Stimulated activated CD4-positive, alpha-beta T cell treated with anti-CD3 and anti-CD28 coated beads, Interleukin-4, amount 100 ng/mL, for 4 hours (primary cell): ENCODE measurements at places on chromosomes 12 and 14.
A peak's percentile ranks its signal among the peaks of the same experiment; 100 is the strongest.

- DNase-seq, result no peak
These were observed 15.0 kb downstream of the POLE start for GRCh38 chr12:132672116-132672515.

GRCh38 chr14:105165761-105166485, 2.7 kb downstream of the JAG2 start:
- no peak for DNase-seq

- DNase-seq, result no peak
These were observed 305.2 kb upstream of the PDE3A start for GRCh38 chr12:20063116-20063515.

GRCh38 chr14:93056840-93057585, 58.7 kb downstream of the ITPK1 start:
- DNase-seq, result no peak

- no peak for DNase-seq
These were observed 204.4 kb downstream of the TMX1 start for GRCh38 chr14:51444353-51445000.

DNA sequence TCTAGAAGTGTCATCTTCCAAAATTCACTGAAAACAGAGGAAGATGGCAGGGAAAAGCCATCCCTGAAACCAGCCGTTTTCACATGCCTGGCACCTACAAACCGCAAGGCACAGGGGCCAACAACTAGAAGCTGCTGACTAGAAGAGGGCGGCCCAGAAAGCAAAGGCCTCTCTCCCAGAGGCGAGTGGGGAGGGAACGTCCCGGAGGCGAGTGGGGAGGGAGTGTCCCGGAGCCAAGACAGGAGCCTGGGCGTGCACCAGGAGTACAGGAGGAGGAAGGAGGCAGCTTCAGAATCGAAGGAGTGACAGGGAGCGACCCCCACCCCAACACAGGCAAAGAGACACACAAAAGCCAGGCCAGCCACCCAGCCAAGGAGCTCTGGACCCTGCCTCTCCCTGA, 21.0 kb downstream of the ANKLE2 start:
- no peak for DNase-seq

DNA sequence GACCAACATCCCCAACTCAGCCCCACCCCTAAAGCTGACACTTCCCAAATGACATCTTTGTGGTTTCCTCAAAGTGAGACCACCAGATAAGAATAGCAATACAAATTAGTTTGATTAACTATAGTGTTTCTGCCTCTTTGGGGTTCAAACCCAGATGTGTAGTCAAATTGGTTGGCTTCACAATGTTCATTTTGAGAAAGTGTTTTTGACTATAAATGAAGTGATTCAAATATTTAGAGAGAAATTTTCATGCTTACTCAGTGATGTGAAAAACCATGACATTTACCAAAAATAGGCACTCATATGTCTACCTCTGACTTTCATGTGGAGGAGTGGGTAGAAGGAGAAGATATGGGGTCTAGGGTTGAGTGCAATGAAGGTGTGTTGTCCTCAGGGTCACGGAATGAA, 218.4 kb downstream of the BCAT1 start:
- no peak for DNase-seq

GRCh38 chr14:99531251-99532096, 50.3 kb downstream of the CCNK start:
- no peak for DNase-seq

- DNase-seq, result no peak
These were observed 109.0 kb upstream of the SLC16A7 start for GRCh38 chr12:59486827-59487226.

GRCh38 chr12:106301611-106302321, 767 bp upstream of the TCP11L2 start:
- peak; percentile 57 for DNase-seq

DNA sequence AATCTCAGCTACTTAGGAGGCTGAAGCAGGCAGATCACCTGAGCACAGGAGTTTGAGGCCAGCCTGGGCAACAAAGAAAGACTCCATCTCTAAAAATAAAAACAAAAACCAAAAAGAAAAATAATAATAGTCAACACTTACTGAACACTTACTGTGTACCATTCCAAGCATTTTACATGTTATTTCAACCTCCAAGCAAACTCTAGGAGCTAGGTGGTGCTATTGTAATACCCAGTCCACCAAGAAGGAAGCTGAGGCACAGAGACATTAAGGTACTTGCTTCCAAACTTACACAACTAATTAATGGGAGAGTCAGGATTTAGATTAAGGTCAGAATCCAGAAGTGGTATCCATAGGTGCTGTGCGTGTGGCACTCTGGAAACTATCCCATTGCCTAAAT, 13.7 kb upstream of the OR6J1 start:
- no peak for DNase-seq

- DNase-seq, result no peak
These were observed 211.6 kb downstream of the SLC6A15 start for GRCh38 chr12:84701041-84701440.

DNA sequence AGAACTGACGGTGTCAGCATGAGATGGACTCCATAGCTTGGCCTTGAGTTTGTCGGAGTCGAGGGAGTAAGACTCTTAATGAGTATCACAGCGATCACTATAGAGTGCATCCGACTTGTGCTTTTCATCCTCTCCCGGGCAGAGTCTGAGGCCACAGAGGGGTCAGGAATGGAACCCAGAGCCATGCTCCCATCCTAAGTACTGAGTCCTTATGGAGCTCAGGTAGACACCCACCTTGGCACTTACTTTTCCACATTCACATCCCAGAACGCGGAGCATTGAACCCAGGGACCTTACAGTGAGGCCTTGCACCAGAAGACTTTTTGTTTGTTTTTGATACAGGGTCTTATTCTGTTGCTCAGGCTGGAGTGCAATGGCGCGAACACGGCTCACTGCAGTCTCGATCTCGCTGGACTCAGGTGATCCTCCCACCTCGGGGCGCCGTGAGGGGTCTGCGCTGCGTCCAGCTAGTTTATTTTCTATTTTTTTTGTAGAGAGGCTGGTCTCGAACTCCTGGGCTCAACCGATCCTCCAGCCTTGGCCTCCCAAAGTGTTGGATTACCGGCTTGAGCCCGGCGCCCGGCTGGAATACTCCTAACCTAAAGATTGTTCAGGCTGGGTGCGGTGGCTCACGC, 719 bp upstream of the SRSF9 start:
- no peak for DNase-seq

DNA sequence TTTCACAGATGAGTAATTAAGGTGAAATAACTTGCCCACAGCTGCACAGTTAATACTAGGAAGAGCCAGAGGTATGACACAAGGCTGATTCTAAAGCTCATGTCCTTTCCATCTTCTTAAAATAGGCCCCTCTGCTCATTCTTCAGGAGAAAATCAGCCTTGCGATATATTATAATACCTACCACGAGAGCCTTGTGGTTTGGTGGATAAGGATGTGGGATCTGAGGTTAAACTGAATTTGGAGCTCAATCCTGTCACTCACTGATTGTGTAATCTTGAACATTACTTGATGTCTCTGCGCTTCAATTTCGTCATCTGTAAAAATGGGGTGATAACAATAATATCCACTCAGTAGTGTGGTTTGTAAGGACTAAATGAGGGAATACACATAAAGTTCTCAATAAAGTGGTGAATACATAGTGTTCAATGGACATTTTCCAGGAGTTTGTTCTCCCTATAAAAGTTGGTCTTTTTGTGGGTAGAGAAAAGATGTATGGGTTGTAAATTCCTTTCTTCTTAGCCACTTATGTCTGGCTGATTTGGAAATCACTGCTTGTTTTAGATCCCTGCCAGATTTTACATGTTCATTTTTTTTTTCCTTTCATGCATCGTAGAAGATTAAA, 25.1 kb upstream of the ATP2B1 start:
- DNase-seq, result no peak

- DNase-seq, result no peak
These were observed 3.0 kb upstream of the METTL17 start for GRCh38 chr14:20986811-20987210.

DNA sequence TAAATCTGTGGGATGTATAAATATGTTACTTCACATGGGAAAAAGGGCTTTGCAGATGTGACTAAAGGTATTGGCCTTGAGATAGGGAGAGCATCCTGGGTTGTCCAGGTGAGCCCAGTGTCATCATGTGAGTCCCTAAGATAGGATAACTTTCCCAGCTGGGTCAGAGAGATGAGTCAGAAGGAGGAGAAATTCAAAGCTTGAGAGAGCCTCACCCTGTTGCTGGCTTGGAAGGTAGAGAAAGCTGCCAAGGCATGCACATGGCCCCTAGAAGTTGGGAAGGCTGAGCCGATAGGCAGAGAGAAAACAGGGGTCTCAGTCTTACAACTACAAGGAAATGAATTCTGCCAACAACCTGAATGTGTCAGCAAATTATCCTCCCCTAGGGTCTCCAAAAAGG, 213.0 kb downstream of the ADGRD1 start:
- no peak for DNase-seq

DNA sequence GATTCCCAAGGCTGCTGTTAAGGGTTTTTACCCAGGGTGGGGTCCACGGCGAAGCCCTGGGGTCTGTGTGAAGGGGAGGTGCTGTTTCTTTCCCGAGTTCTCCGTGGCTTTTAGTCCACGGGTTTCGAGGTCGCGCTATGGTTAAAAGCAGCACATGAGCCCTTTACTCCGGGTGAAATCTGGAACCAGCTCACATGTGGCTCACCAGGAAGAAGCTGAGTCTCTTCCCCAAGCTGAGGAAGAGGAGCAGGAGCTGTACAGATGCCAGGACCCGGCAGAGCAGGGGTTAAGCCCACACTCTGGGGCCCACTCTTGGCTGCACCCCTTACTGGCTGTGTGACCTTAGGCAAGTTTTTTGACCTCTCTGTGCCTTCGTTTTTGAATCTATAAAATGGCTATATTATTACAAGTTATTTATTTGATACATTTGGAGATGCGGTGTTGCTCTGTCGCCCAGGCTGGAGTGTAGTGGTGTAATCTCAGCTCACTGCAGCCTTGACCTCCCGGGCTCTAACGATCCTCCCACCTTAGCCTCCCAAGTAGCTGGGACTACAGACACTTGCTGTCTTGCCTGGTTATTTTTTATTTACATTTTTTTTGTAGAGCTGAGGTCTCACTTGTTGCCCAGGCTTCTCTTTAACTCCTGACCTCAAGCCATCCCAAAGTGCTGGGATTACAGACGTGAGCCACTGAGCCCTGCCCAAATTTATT, 266.3 kb downstream of the AACS start:
- DNase-seq, result no peak

DNA sequence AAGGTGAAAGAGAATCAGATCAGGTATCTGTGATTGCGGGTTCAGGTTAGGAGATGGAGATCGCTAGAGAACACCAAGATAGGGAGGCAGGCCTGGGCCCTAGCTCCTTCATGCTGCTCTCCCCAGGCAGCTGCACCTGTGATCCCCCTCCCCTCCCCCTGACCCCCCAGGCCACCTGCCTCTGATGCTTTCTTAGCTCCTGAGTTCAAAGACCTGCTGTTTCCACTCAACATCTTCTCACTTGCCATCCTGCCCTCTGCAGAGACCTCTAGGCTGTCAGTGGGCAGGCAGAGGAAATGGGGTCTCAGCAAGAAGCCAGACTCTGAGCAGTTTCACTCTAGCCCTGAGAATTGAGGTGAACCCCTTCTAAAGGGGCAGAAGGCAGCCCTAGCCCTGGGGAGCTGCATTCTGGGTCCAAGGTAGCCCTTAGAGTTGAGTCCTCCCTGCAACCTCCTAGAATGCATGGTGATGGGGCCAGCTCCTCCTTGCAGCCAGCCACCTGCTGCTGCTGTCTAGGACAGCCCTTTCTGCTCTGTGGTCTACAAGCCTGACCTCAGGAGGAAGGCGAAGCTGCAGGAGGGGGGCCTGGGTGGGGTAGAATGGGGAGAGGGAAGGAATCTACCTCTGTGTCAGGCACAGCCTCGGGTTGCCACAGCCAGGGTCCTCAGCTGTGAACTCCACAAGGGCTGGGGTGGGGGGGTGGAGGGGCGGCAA, 6.4 kb upstream of the SLC48A1 start:
- DNase-seq, result no peak

GRCh38 chr12:56020423-56021184, at the start of gene IKZF4:
TSS of gene IKZF4 (plus strand) at chr12:56021043. CDS start at chr12:56021494, 451 bp downstream.
- no peak for DNase-seq

GRCh38 chr14:71688576-71688975, 243.7 kb upstream of the RGS6 start:
- DNase-seq, result no peak

GRCh38 chr12:28316049-28316448, 125.8 kb downstream of the CCDC91 start:
- DNase-seq, result no peak

- DNase-seq, result no peak
These were observed 39.0 kb downstream of the ACTN1 start for GRCh38 chr14:68939893-68940613.

DNA sequence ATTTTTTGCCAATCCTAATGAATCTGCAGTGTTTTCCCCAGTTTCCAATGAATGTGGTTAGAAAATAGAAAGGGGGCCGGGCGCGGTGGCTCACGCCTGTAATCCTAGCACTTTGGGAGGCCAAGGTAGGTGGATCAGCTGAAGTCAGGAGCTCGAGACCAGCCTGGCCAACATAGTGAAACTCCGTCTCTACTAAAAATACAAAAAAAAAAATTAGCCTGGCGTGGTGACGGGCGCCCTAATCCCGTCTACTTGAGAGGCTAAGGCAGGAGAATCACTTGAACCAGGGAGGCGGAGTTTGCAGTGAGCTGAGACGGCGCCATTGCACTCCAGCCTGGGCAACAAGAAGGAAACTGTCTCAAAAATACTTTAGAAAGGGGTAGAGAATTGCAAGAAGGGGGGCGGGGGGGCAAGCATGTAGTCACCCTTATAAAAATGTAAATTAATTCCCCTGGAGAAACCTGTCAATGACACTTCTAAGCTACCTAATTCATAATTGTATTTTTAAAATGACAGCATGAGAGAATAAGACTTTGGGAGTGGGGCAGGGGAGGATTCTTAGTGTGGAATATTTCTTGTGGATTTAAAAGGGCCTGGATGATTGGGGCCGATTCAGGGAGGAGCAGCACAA, 1.7 kb downstream of the KLHDC2 start:
- no peak for DNase-seq

DNA sequence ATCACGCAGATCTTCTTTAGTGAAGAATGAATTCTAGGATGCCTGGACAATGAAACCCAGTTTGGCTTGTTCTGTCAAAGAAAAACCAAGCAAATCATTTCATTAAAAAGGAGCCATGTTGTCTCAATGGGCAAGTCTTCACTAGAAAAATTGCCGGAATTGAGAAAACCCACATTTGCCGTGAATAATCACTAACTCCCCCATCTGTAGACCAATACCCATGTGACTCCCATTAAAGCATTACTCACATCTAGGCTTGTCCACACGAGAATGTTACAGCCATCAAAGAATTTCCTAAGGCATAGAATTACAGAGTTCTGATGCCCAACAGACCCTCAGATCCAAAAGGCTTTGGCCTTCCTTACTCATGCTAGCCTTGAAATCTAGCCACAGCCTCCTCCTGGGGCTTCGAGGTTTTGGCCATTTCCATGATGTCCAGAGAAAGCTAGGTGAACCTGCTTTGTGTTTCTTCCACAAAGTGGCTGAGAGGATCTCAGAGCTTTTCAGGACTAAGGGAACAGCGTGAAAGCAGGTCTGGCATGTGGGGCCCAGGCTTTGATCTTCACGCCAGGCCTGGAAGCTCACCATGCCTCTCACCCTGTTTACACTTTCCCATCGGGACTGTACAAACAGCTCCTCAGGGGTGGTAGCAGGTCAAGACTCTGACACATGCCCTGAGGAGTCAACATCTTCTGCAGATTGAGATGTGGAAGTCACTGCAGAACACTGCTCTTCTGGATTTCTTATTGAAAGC, 12.1 kb downstream of the SLC7A8 start:
- no peak for DNase-seq

GRCh38 chr14:103879570-103880347, 32.4 kb upstream of the PPP1R13B start:
- no peak for DNase-seq
